ENCODE measurements at places on chromosomes 4 and X.

- no peak for DNase-seq
These were observed 25.0 kb downstream of the GYPA start for GRCh38 chr4:144115519-144115918.

- no peak for DNase-seq
These were observed 376.7 kb downstream of the GPM6A start for GRCh38 chr4:175435381-175435783.

DNA sequence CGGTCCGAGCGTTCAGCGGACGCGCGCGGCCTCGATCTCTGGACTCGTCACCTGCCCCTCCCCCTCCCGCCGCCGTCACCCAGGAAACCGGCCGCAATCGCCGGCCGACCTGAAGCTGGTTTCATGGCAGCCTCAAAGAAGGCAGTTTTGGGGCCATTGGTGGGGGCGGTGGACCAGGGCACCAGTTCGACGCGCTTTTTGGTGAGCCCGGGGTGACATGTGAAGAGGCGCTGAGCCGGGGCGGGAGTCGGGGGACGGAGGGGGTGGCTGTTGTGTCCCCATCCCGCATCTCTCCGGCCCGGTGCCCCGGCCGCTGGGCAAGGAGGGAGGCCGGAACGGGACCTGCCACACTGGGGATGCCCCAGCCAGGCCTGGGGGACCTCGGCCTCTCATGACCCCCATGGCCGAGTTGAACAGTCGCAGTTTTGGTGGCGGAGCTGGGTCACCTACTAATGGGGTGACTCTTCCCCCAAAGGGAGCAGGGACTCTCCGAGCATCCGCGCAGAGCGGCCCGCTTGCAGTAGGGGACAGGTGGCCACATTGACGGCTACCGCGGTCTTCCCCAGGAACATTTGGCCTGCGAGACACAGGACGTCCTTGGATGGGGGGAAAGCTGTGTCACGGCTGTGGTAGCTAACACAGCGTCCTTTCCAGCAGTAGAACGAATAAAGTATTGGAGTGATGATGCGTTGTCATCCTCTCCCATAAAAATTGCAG lies at the start of gene GK:
TSS of gene GK (plus strand) at position 9 of the 717 bp plus-strand sequence. CDS start at position 124, 115 bp downstream.
- no peak for DNase-seq

GRCh38 chr4:27088491-27088890 lies 227.8 kb downstream of the STIM2 start:
- no peak for DNase-seq

GRCh38 chr4:147498031-147498660 lies 17.2 kb downstream of the EDNRA start:
- DNase-seq, result no peak
